NCI-H2227 treated with DMSO at 0.1 percent for 48 hours (cell line): ENCODE measurements at places on chromosomes 6 and 20.

- DNase-seq = no peak
Observed at GRCh38 chr20:63121749-63122405, 94.1 kb downstream of the YTHDF1 start.

DNA sequence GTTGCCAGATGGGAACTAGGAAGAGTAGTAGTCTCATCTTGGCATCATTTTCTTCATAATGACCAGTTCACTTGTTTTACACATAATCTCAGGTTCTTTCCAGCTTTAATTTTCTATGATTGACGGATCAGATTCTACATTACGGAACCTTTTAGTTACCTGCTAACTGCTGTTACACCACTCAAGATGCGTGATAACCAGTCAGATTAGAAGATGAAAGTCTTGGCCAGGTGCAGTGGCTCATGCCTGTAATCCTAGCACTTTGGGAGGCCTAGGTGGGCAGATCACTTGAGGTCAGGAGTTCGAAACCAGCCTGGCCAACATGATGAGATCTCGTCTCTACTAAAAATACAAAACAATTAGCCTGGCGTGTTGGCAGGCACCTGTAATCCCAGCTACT is 92.5 kb downstream of the NCOA3 start:
- no peak for DNase-seq

- DNase-seq = no peak
Observed at GRCh38 chr6:165562421-165563090, 100.5 kb downstream of the PDE10A start.

- DNase-seq = no peak
Observed at GRCh38 chr6:135281964-135282363, 100.9 kb downstream of the MYB start.

DNA sequence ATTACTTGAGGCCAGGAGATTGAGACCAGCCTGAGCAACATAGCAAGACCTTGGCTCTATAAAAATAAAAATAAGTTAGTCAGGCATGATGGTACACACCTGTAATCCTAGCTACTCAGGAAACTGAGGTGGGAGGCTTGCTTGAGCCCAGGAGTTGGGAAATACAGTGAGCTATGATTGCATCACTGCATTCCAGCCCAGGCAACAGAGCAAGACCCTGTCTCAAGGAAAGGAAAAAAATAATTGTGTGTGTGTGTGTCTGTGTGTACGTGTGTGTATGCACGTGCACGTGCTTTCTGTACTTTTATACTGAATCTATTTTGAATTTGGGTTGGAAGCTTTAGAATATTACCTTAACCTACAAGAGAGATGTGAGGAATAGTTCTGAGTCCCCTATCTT is 58.9 kb downstream of the KIZ start:
- no peak for DNase-seq

GRCh38 chr20:51484831-51485230 is 57.7 kb downstream of the NFATC2 start:
- no peak for DNase-seq
